D341Med (cell line): ENCODE measurements at places on chromosomes 7 and 10.

DNA sequence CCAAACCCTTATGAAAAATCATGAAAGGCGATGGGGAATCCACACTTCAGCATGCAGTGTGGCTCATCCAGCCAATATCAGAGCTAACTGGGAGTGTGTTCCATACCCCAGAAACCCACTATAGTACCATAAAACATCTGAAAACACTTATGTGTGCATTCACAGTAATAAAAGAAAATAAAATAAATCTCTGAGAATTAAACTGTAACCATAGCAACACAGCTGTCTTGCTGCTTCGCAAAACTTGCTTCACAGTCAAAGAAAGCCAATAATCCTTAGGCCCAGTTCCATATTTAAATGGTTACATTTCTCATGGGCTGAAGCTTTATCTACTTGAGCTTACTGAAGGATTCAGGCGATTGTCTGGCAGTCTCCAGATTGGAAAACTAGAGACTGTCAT, 19.9 kb upstream of the POLR1F start:
- DNase-seq: no peak

GRCh38 chr10:43407148-43407575, 1.8 kb downstream of the HNRNPF start:
- DNase-seq: peak; percentile 79

GRCh38 chr7:134814730-134815364, 35.4 kb downstream of the CALD1 start:
- DNase-seq: no peak

DNA sequence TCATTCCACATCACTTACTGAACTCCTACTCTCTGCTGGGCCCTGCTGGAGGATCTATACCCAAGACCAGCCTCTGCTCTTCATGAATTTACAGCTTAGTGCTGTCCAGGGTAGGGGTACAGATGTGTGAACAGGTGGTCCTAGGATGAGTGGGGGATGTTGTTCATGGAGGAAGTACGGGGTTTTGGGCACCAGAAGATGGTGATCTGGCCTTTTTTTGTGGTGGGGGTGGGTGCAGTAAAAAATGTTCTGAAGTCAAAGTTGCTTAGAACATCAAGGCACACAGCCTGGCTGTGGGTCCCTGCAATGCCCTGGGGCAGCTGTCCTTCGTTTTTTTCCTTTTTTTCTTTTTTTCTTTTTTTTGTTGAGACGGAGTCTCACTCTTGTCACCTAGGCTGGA, 34.2 kb upstream of the GNA12 start:
- no peak for DNase-seq

- DNase-seq: no peak
These were observed 84.1 kb downstream of the CCSER2 start for GRCh38 chr10:84412482-84412881.
